KG1 (cell line): ENCODE measurements at places on chromosomes 5 and 9.

GRCh38 chr9:35656831-35657545, 831 bp downstream of the RMRP start:
- DNase-seq, result no peak

DNA sequence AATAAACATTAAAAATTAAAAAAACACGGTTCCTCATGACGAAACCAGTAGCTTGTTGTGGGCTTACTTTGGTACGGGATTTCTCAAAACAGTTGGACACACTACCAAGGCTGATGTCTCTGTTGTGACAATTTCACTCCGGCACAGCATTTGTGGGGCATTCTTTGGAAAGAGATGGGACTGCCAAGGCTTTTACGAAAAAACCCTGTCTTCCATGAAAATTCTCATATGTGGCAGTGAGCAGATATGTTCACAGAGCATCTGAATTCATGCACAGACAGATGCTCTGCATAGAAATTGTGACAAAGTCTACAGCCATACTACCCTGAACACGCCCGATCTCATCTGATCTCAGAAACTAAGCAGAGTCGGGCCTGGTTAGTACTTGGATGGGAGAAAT, 17.8 kb upstream of the SHROOM1 start:
- DNase-seq, result no peak

DNA sequence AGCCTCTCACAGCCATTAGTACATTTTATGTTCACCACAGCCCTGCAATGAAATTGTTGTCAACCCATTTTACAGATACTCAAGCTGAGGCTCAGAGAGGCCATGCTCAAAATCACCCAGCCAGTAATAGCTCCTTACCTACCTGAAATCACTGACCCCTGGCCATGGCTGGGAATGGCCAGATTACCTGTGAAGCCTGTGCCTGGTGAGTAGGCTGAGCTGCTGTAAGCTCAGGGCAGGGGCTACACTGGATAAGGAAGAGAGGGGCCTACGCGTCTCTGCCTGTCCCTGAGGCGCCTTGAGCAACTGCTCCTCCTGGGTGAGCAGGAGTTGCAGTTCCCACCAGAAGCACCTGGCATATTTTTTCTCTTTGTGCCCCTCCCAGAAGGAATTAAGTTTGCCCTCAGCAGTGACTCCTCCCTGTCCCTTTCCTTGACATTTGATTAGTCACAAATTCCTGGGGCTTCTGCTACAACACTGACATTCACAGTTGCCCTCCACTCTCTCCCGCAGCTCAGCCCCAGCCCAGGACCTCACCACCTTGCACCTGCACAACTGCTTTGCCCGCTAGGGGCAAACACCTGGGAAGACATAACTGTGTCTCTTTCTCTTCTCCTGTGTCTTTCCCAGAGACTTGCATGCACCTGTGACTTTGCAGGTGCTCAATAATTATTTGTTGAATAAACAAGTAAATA, 5.7 kb downstream of the CLTB start:
- DNase-seq, result no peak

DNA sequence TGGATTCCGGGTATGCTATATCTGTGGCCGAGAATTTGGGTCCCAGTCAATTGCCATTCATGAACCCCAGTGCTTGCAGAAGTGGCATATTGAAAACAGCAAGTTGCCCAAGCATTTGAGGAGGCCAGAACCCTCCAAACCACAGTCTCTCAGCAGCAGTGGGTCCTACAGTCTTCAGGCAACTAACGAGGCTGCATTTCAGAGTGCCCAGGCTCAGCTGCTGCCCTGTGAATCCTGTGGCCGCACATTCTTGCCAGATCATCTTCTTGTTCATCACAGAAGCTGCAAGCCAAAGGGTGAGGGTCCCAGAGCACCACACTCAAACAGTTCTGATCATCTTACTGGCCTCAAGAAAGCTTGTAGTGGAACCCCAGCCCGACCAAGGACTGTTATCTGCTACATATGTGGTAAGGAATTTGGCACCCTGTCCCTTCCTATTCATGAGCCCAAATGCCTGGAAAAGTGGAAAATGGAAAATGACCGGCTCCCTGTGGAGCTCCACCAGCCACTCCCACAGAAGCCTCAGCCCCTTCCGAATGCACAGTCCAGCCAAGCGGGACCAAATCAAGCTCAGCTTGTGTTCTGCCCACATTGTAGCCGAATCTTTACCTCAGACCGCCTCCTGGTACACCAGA, 23.0 kb downstream of the ZNF474 start:
- DNase-seq, result no peak
